ENCODE measurements at places on chromosomes 1 and 21. TPM values are rescaled to one million over a fixed set of nuclear protein-coding genes. Genes with fewer than 3 reads are reported as not detected.

GRCh38 chr1:227736814-227737432 is 1.7 kb downstream of the SNAP47 start:
- DNase-seq, result peak; percentile 57

DNA sequence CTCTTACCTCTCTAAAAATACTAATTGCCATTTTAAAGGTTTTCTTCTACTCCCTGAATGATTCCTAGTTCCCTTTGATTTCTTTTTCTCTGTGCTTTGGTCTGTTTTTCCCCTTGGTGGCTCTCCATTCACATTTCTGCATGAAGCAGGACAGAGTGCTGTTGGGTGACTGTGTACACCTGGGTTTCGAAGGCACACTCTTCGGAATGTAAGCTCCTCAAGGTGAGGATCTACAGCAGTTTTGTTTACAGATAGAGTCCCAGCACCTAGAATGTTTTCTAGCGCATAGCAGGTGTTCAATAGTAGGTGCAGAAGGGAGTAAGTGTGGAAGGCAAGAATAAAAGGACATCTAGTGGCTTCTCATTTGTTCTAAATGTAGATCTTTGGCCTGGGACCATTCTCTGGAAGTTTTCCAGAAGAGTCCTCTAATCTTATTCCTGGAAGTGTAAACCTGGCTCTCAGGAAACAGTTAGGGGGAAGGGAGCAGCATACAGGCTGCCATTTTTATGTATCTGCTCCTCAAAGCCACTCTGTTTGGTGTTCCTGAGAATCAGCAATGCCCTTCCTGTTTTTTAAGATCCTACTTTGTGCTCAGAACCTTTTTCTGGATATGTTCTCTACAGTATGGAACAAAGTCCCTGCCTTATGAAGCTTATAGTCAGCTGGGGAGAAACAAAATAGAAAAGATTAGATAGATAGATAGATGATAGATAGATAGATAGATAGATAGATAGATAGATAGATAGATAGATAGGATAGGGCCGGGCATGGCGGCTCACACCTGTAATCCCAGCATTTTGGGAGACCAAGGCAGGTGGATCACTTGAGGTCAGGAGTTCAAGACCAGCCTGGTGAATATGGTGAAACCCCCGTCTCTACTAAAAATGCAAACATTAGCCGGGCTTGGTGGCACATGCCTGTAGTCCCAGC is 22.8 kb upstream of the EFNA1 start:
- no peak for DNase-seq

- no peak for DNase-seq
Measured at GRCh38 chr1:182568647-182569284, 20.3 kb downstream of the RNASEL start.

The CLDN17 gene
- total RNA-seq, result not detected

DNA sequence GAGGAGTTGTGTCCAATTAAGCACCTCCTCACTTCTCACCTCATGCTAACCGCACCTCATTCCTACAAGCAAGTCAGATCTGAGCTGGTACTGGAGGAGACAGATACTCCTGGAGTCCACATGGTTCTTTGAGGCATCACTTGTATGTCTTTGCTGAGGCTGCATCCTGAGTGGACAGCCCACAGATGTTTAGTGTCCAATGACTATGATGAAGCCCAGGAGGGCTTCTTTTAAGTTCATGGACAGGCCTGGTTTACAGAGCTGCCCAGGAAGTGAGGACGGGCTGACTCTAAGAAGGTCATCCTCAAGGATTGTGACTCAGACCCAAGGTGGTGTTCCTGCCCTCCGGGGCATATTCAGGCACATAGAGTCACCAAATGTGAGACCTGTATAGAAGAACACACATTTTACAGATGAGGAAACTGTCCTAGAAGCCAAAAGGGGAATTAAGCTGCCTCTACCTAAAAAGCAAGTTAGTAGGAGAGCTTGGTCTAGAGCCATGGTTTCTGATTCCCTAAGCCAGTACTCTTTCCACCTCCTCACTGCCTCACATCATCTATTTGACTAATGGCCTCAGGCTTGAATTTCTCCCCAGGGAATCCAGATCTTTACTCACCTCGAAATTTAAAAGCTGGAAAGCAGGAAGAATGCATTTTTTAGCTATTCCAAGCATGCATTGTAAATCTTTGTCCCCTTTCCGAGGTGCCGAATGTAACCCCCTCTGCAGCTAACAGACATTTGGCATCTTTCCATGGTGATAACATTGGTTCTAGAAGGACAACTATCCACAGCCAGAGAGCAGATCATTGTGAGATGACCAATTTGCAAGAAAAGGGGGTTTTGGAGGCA is 228.1 kb downstream of the OMA1 start:
- DNase-seq, result no peak

DNA sequence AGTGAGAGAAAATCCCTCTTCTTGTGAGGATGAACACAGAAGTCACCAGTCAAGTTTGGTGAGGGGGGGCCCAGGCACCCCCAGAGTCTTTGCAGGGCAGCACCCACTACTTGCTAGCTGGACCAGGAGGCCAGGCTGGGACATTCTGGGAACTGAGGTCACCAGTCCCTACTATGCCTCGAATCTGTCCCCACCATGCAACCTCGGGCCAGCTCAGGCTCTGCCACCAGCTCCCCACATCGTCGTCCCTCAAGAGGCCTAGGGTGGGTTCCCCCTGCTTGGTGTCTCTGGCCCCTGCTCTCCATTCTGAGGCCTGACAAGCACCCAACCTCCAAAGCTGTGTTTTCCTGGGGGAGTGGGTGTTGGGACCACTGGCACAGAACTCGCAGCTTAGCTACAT is 22.2 kb upstream of the ZNF678 start:
- peak; percentile 82 for DNase-seq

The HTR1D gene
- total RNA-seq, result not detected

- no peak for DNase-seq
Measured at GRCh38 chr1:150981177-150981804, 801 bp upstream of the ANXA9 start.

DNA sequence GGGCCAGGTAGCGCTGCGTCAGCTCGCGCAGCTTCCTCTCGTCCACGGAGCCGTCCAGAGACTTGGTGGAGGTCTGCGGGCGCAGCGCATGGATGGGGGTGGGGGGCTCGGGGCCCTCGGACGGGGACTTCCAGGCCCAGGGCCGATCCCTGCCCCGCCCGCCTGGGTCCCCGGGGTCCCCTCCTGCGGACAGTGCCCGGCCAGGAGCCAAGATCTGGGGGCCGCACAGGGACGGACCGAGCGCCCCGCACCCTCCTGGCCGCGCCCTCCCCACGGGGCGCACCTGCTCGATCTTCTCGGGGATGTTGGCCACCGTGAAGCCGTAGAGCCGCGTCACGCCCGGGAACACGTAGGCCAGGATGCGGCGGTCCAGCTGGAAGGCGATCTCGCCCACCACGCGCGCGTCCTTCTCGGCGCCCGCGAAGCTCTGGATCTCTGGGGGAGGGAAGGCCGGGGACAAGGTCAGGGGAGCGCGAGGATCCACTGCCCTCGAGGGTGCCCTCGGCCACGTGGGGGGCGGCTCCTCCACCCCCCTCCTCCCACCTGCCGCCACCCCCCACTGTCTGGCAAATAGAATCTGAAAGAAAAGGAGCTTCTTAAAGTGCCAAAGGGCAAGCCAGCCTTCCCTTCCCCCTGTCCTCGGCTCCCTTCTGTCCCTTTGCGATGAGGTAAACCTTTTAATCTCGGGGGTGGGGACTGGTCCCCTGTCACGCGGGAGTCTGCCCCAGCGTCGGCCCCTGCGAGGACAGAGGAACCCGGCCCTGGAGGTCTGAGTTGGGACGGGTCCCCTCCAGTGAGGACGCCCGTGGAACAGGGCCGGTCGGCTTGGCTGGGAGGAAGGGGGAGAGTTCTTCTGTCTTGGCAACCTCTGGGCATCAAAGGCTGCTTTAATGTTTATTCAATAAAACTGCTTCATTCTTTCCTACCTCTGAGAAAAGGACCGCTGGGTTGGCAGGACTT is 6.5 kb upstream of the FTCD start:
- peak; percentile 86 for DNase-seq

GRCh38 chr1:239939602-239940001 is 152.1 kb upstream of the FMN2 start:
- no peak for DNase-seq

GRCh38 chr21:46268371-46268770 is 17.0 kb downstream of the MCM3AP start:
- no peak for DNase-seq

GRCh38 chr1:211473823-211474222 is 18.1 kb downstream of the RD3 start:
- DNase-seq, result no peak

DNA sequence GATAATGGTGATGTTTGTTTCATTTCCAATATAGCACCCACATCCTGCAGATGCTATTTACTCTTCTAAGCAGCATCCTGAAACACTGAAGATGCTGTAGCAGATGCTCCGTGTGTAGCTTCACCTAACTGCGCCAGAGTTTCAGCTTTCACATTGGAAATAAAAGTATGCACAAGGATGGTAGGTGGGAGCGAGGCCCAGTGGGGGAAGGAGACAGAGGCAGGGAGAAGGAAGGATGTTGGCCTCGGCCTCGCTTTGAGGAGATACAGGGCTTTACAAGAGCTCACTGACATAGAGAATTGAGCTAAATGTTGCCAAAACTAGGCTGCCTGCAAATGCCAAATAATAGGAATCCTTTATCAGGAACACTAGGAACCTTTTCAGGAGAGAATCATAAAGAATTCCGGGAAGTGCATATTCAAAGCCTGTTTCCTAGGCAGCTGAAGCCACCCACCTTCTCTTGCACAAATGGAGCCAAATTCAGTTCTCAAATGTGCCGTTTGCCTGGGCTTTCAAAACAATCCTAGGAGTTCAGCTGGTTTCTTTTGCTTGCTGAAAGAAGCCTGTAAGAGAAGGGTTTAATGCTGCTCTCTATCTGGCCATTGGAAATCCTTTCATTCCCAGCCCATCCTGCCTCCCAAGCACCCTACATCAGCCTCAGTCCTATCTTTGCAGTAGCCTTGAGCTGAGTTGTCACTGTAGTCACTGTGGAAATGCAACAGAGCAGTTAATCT is 135.4 kb upstream of the ATP1B1 start:
- no peak for DNase-seq

The CCDC181 gene
- total RNA-seq, result 0.58 TPM

DNA sequence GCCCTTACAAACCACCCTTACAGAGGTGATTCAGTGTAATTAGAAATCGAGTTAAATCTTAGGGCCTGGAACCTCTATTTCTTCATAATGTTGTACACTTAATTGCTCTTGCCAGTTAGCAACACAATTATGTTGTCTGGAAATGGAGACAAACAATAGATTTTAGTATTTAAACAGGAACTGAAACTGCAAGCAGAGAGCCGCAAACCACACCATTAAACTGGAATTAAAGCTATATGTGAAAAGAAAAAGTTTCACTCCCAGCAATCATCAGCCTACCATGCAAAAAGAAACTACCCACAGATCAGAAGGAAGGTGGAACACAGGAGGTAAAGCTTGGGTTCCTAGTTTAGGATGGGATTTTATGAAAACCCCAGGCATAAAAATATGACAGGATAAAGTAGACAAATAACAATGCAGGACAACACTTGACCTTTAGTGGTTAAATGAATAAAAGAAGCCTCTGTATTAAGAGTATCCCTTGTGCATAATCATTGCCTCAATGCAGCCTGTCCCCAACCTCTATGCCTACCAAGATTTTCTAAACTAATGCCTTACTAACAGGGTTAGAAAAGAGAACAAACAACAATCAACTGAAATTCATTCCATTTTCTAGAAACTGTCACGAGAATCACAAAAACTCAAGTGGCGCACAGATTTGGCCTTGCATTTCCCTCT is 304.3 kb upstream of the ESRRG start:
- no peak for DNase-seq

The KIF2C gene
- 0.26 TPM for total RNA-seq

GRCh38 chr1:180742663-180743062 is 110.8 kb downstream of the XPR1 start:
- DNase-seq, result no peak

The ACOT11 gene
- total RNA-seq, result 3.6 TPM

GRCh38 chr1:3289502-3289901 is 165.0 kb upstream of the ARHGEF16 start:
- DNase-seq, result no peak

Data from mesenteric fat pad (tissue), 1 donor.